ENCODE measurements at places on chromosomes 1 and 21. TPM values are rescaled to one million over a fixed set of nuclear protein-coding genes. Genes with fewer than 3 reads are reported as not detected.
A peak's percentile ranks its signal among the peaks of the same experiment; 100 is the strongest.

Gene TNNI3K
- 9.7 TPM for total RNA-seq

- H3K27ac ChIP-seq: peak overlapping the region; percentile 37
- no peak for DNase-seq
- no peak overlapping the region for H3K4me3 ChIP-seq
- no peaks in the 10 kb centered on the region for H3K36me3 ChIP-seq
- H3K27me3 ChIP-seq: no peaks in the 10 kb centered on the region
These were observed 141.1 kb downstream of the TRIM33 start for GRCh38 chr1:114369930-114370329.

Gene LRRC38
- total RNA-seq: not detected

Gene MNDA
- 12.7 TPM for total RNA-seq

Gene RBM11
- 0.49 TPM for total RNA-seq

DNA sequence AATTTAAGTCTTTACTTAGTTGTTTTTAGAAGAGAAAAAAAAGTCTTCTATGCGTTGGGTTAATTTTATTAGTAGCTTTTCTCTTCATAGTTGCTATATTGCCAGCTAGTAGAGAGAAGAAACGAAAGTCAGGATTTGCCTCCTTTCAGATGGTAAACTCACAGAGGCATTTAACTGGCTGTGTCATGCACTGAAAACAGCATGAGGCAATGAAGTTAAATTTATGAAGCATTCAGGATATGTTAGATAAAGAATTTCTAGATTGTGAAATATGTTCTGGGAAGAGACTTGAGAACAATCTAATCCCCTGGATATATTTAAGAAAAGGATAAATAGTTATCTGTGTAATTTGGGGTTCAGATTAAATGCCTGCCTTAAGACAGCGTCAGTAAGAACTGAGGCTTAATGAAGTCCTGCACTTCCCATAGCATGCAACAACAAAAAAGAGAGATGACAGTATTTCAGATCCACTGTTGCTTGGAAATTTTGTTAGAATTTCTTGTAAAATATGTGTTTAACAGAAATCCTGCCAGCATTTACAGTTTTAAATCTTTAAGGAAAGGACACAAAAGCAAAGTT lies 1.7 kb downstream of the ANGPTL1 start:
- DNase-seq: no peak
- peak overlapping the region; percentile 18 for H3K27ac ChIP-seq
- H3K36me3 ChIP-seq: no peaks in the 10 kb centered on the region
- H3K4me1 ChIP-seq: peaks cover 26% of the 10 kb centered on the region
- H3K27me3 ChIP-seq: no peaks in the 10 kb centered on the region

DNA sequence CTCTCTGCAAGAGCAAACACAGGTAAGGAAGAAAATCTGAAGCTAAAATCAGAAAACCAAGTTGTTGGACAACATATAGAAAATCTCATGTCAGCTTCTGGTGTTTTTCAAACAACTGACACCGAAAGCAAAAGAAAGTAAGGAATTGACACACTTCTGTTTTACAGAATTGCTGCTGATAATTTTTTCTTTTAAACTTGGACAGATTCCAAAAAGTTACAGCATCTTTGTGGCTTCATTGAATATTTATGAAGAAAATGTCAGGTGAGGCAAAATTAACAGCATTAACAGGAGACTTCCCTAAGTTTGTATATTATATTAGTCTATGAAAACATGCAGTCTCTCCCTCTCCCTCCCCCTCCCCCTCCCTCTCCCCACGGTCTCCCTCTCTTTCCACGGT lies 14.9 kb upstream of the CTSS start:
- H3K36me3 ChIP-seq: no peaks in the 10 kb centered on the region
- H3K4me3 ChIP-seq: no peak overlapping the region
- H3K27me3 ChIP-seq: no peaks in the 10 kb centered on the region
- no peak overlapping the region for H3K27ac ChIP-seq
- DNase-seq: no peak

- no peaks in the 10 kb centered on the region for H3K36me3 ChIP-seq
- no peak overlapping the region for H3K4me3 ChIP-seq
- peaks cover 34% of the 10 kb centered on the region for H3K4me1 ChIP-seq
- H3K27me3 ChIP-seq: no peaks in the 10 kb centered on the region
- no peak for DNase-seq
These were observed 39.1 kb upstream of the FHAD1 start for GRCh38 chr1:15207829-15208429.

GRCh38 chr1:114122941-114123618 lies 30.6 kb downstream of the SYT6 start:
- no peak overlapping the region for H3K4me3 ChIP-seq
- no peak overlapping the region for H3K27ac ChIP-seq
- no peaks in the 10 kb centered on the region for H3K4me1 ChIP-seq
- H3K36me3 ChIP-seq: no peaks in the 10 kb centered on the region
- no peak for DNase-seq

Gene CELA3A
- total RNA-seq: 2.0 TPM

DNA sequence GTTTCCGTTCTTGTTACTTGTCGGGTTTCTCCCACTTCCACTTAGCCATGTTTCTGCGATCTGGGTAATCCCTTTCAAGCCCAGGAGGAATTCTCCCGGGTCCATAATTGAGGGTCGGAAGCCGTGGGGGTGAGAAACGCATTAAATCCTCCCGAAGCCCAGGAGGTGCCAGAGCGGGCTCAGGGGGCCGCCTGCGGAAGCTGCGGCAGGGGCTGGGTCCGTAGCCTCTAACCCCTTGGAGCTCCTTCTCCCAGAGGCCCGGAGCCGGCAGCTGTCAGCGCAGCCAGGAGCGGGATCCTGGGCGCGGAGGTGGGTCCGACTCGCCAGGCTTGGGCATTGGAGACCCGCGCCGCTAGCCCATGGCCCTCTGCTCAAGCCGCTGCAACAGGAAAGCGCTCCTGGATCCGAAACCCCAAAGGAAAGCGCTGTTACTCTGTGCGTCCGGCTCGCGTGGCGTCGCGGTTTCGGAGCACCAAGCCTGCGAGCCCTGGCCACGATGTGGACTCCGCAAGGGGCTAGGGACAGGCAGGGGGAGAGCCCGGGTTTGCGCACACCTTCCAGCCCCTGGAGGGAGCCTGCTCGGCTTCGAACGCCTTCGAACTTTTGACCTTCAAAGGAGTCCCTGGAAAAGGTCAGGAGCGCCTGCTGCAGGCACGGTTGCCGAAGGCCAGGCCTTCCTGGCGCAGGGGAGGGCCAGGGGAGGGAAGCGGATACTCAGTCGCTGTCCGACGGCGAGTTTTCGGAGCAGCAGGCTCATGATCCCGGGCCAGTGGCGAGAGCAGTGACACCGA lies 1.7 kb upstream of the SIM2 start:
- H3K27ac ChIP-seq: no peak overlapping the region
- H3K27me3 ChIP-seq: peaks cover 58% of the 10 kb centered on the region
- no peak overlapping the region for H3K4me3 ChIP-seq
- peaks cover 47% of the 10 kb centered on the region for H3K4me1 ChIP-seq

DNA sequence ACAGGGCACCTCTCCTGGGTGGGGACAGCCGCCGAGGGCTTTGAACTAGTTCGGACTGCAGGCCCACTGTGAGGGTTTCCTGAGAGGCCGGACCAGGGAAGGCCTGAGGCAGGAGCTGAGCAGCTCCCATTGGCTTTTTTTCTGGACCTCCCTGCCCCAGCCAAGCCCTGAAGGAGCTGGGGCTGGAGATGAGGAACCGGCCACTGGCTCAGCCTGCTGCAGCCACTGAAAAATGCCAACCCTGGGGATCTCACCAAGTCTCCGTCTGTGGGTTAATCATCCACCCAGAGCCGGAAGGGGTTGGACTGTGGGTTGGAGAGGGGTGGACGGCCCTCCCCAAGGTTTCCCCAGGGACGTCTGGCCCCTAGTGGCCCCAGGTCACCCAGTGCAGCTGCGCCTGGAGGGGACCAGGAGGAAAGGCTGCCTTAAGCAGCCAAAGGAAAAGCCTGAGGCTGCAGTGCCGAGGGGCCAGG lies 2.5 kb downstream of the VWA1 start:
- H3K36me3 ChIP-seq: no peaks in the 10 kb centered on the region
- H3K4me1 ChIP-seq: peaks cover 36% of the 10 kb centered on the region
- no peak overlapping the region for H3K4me3 ChIP-seq
- no peaks in the 10 kb centered on the region for H3K27me3 ChIP-seq
- DNase-seq: no peak

Gene PLEKHN1
- not detected for total RNA-seq

GRCh38 chr1:7513081-7513480 lies 258.0 kb upstream of the VAMP3 start:
- H3K4me1 ChIP-seq: no peaks in the 10 kb centered on the region
- no peaks in the 10 kb centered on the region for H3K36me3 ChIP-seq
- H3K27me3 ChIP-seq: no peaks in the 10 kb centered on the region

- no peak overlapping the region for H3K4me3 ChIP-seq
- no peaks in the 10 kb centered on the region for H3K36me3 ChIP-seq
- H3K27ac ChIP-seq: no peak overlapping the region
- H3K4me1 ChIP-seq: peaks cover 20% of the 10 kb centered on the region
- DNase-seq: no peak
These were observed 14.7 kb upstream of the COL18A1 start for GRCh38 chr21:45390121-45390751.

DNA sequence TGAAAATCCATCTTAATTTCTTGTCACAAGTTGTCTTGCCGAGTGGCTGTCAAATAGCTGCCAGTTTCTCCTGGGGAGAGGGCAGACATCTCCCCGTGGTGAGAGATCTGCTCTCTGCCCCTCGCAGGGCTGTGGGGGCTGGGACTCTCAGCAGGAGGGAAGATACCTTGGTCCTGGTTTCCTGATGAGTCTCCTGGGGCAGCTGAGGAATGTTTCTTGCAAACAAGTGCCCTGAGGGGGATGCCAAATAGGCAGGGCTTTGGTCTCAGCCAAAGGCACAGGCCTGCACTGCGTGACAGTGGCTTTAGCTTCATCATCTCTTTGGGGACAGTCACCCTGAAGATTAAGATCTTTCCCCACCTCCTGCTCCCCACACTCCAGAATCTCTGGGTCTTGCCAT lies 40.9 kb downstream of the SYT6 start:
- H3K36me3 ChIP-seq: no peaks in the 10 kb centered on the region
- DNase-seq: no peak
- H3K27me3 ChIP-seq: no peaks in the 10 kb centered on the region
- H3K27ac ChIP-seq: no peak overlapping the region
- H3K4me1 ChIP-seq: no peaks in the 10 kb centered on the region
- H3K4me3 ChIP-seq: no peak overlapping the region

DNA sequence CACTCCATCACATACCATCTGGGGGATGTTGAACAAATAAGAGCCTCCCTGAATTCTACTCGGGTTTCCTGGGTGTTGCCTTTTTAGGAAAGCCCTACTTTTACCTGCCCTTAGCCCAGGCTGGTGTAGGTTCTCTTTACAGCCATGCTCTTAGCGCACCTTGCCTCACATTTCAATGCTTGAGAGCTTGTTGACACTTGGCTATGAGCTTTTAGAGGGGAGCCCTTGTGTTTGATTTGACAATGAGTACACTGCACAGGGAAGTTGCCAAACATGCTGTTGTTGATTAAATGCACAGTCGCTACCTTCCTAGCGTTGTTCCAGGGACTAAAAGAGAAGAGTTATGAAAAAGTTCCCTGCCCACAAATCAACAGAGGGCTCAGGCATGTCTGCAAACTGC lies 103.8 kb downstream of the TRABD2B start:
- no peak overlapping the region for H3K4me3 ChIP-seq
- H3K4me1 ChIP-seq: peaks cover 20% of the 10 kb centered on the region
- H3K27ac ChIP-seq: no peak overlapping the region
- no peaks in the 10 kb centered on the region for H3K27me3 ChIP-seq
- no peaks in the 10 kb centered on the region for H3K36me3 ChIP-seq
- no peak for DNase-seq

GRCh38 chr1:156639601-156640101 lies 2.3 kb upstream of the BCAN start:
- no peaks in the 10 kb centered on the region for H3K36me3 ChIP-seq
- no peak for DNase-seq
- H3K4me1 ChIP-seq: peaks cover 8% of the 10 kb centered on the region
- H3K4me3 ChIP-seq: no peak overlapping the region
- H3K27ac ChIP-seq: no peak overlapping the region

DNA sequence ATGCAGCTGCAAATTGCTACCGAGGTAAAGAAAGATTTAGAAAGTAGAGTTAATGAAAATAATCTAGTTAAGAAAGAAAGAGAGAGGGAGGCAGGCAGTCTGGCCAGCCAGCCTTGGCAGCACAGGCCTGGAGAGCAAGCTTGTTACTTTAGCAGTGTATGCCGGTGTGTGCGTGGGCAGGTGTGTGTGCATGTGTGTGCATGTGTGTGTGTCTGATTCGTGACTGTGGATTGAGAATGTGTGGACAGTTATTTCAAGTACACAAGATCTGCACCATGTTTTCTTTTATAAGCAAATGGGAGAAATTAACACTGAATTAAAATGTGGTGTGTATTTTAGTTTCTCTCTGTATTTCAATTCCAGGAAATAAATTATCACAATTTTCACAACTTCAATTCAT lies 211.6 kb downstream of the DSCAM start:
- no peaks in the 10 kb centered on the region for H3K27me3 ChIP-seq
- H3K4me1 ChIP-seq: no peaks in the 10 kb centered on the region

Gene ST7L
- total RNA-seq: 20.3 TPM

Gene FCGR1A
- total RNA-seq: 37.1 TPM

Measured in thoracic aorta (tissue), 2 donors.